NCI-H82 (cell line): ENCODE measurements at places on chromosomes 12 and 14.
A peak's percentile ranks its signal among the peaks of the same experiment; 100 is the strongest.

- no peak for DNase-seq
These were observed 8.1 kb downstream of the DNAI7 start for GRCh38 chr12:25186788-25187402.

DNA sequence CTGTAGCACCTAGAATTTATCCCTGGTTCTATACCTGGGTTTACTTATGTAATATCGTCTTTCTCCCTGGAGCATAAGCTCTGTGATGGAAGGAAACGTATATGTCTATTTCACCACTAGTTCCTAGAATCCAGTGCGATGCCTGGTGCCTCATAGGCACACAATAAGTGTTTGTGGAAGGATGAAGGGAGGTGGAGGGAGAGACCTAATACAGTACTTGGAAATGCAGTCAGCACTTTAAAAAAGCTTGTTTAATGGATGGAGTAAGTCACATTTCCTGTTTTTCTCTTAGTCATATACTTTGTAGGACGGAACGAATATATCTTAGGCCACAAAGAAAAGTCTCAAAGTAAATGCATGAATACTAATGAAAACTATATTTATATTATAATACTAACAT is 186.5 kb upstream of the HMGA2 start:
- peak; percentile 26 for DNase-seq

GRCh38 chr14:99241325-99242010 is 30.5 kb downstream of the BCL11B start:
- DNase-seq: no peak

- DNase-seq: no peak
These were observed 8.9 kb downstream of the MYH6 start for GRCh38 chr14:23399136-23399535.

DNA sequence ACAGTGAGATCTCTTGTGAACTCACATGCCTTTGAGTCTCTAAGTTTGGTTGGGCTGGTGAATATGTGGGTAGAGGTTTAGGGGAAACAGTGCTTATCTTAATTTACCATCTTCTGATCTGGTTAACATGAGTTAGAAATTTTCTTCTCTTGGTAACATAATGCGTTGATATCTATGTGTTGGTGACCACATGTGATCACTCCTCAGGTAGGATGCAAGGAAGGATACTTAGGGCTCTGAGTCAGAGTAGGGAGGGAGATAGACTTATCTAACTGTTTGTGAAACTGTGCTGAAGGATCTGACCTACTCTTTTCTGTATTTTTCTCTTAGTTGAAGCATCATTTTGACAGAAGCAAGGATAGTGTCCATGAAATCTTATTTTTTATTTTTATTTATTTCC is 23.1 kb downstream of the FAM234B start:
- DNase-seq: no peak

GRCh38 chr12:93639406-93639805 is 37.8 kb upstream of the CRADD start:
- peak; percentile 79 for DNase-seq

DNA sequence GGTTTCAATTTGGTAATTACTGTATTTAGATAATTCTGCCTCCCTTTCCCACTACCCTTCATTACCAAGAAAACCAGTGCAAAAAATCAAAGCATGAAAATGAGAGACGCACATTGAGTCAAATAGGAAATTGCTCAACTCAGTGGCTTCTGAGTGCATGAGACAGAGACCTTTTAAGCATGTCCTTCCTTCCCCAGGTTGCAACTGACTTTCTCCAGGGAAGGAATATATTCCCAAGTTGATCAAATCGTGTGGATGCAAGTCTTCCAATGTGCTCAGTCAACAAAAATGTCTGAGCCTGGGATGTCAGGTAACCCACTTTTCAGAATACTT is 12.9 kb downstream of the BMP4 start:
- DNase-seq: no peak

GRCh38 chr14:93669632-93670031 is 118.7 kb downstream of the PRIMA1 start:
- DNase-seq: peak; percentile 24
